Stimulated activated CD4-positive, alpha-beta T cell treated with anti-CD3 and anti-CD28 coated beads, TNF-alpha, amount 100 ng/mL, for 1 hour (primary cell): ENCODE measurements at places on chromosomes 5 and 9.

DNA sequence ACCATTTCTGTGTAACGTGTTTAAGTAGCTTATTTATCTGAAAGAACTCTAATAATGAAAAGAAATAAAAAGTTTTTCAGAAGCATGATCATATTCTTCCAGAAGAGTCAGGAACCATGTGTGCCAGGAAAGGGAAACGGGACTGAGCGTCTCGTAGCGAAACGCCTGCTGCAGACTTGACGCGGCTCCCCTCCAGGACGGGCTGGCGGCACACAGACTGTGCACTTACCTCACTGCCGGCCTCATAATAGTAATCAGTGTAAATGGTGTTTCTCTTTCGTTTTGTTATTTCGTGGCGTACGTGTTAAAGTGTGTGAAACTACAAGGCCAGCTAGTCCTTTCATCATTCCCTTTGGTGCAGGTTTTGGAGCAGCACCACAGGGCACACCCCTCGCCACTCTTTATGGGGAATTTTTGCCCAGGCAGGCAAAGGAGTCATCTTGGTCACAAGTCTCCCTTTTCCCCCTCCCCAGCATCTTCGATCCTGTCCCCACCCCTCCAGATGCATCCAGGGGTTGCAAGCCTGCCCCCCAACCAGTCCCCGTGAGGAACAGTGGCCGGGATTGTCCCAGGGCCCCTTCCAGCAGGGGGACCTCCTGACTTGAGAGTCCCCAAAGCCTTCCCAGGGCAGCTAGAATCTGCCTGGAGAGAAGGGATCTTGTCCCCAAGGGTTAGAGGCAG lies 233.1 kb downstream of the FANCC start:
- no peak for DNase-seq

DNA sequence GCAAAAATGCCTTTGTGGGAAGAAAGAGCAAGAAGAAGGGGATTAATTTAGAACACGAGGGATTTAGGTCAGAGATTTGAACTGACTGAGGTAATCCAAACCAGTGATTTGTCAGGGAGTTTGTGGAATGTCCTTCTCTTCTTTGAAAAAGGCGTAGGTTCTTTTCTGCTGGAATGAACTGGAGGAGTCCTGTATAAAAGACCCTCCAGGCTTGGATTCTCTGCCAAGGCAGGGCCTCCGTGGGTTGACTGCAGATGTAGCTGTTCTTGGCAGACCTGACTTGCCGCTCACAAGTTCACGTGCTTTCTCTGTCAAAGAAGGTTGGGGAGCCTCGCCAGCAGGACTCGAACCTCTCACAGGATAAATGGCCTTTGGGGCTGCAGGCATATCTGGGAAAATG lies 62.8 kb upstream of the STC2 start:
- no peak for DNase-seq

DNA sequence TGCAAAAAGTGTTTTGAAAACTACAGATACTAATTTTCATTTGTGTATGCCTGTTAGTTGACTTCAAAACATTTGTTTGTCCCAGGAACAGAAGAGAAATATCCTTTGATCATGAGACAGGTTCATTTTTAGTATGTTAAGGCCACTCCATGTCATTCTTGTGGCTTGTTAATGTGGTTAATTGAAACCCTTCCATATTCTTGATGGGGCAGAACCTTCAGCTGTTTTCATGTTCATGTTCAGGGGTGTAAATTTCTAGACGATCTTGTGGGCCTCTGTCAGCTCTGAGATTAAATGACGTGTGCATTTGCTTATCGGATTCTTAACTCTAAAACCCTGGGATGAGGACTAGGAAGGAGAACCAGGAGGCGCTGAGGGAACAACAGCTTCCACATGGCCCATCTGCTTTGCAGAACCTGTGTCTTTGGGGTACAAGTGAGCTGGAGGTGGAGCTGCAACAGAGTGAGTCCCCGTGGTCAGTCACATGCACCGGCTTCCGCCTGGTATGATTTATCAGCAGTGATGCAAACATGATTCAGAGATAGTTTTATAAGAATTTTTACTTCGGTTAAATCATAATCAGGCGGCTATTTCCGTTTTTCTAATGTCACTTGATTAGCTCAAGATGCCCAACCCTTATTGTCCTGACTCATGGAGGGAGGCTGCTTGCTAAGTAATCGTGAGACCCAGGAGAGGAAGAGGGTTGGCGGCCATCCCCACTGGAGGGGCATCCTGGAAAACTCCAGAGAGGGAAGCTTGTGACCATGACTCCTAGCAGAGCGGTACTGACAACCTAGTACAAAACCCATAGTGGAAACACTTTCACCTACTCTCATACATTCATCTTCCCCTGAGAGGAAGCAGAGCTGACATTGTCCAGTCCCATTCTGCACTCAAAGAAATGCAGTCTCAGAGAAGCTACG lies 138.4 kb downstream of the C9orf152 start:
- DNase-seq = no peak

GRCh38 chr9:132404228-132404881 lies 2.3 kb downstream of the TTF1 start:
- no peak for DNase-seq

- DNase-seq = no peak
Measured at GRCh38 chr5:104778-105296, 12.9 kb downstream of the PLEKHG4B start.

DNA sequence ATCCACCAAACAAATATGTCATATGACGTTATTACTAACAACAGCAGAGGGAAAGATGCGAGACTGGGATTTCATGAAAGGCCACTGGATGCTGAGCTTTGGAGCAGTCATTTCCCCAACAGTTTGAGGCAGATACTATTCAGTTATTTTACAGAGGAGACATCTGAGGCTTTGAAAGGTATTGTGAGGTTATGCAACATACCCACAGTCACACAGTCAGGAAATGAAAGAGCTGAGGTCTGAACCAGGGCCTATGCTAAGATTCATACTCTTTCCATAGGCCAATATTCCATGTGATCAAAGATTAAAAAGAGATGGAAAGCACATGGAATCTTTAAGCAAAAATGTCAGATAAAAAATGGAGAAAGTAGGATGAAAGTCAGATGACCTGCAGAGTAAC lies 63.0 kb downstream of the LPAR1 start:
- DNase-seq = no peak

- DNase-seq = no peak
Measured at GRCh38 chr5:13250464-13251291, 693.8 kb downstream of the DNAH5 start.

DNA sequence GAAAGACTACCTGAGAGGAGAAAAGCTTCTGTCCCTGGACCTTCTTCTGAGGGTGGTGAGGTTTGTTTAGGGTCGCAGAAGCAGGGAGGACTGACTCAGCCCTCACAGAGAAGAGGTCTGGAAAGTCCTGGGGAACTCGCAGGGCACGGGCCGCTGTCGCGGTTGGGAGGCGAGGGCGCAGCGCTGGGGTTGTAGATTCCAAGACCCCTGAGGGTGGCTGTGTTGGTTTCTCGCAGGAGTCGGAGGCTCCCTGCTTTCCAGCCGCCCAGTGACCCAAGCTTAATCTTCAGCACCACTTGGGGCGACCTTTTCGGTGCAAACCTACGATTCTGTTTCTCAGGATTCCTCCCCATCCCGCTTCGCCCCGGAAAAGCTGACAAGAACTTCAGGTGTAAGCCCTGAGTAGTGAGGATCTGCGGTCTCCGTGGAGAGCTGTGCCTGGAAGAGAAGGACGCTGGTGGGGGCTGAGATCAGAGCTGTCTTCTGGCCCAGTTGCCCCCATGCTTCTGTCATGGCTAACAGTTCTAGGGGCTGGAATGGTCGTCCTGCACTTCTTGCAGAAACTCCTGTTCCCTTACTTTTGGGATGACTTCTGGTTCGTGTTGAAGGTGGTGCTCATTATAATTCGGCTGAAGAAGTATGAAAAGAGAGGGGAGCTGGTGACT lies 482 bp downstream of the SLC27A6 start:
- DNase-seq = no peak

DNA sequence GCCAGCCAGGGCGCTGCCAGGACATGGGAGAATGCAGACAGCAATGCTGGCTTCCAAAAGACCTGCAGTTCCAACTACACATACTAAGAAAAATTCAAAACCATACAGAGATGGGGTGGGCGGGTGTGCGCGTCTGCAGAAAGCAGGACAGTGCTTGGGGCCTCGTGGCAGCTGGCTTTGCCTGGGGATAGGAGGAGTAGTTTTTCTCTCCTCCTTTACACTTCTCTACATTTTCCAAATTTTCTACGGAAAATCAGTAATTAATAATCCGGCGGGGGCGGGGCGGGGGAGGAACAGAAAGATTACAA lies 43.6 kb upstream of the SARDH start:
- no peak for DNase-seq

- no peak for DNase-seq
Measured at GRCh38 chr9:86219606-86220005, 39.9 kb downstream of the C9orf153 start.

DNA sequence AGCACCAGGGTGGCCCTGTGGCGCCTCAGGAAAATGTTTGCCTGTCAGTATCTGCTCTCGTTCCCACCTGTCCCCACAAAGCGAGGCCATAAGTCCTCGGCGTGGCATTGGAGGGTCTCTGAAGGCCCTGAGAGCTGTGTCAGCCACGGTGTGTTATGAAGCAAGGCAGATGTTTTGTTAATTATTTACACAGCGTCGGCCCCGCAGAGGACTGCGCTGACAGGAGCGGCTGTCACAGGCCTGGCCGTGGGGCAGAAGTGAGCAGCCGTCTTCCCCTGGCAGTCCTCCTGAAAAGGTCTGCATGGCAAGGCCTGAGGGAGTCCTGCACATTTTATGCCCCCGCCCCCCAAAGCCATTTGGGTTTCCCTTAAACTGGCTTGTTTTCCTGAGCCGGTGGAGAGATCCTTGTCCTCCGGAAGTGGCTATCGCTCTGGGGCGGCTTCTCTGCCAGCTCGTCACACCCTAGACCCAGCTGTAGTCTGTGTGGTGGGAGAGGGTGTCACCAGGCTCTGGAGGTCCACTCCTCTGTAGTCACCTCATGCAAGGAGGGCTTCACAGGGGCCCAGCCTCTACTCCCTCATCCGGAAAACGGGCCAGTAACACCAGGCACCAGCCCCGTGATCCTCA lies 6.2 kb downstream of the NEK6 start:
- no peak for DNase-seq

DNA sequence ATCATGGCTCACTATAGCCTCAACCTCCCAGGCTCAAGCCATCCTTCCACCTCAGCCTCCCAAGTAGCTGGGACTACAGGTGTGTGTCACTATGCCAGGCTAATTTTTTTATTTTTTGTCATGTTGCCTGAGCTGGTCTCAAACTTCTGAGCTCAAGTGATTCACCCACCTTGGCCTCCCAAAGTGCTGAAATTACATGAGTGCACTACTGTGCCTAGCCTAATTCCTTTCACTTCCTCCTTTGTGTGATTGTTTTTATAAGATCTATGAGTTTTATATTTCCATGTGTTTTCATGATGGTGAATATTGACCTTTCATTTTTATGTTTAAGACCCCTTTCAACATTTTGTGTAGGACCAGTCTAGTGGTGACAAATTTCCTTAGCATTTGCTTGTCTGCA lies 55.2 kb upstream of the IL12B start:
- no peak for DNase-seq

DNA sequence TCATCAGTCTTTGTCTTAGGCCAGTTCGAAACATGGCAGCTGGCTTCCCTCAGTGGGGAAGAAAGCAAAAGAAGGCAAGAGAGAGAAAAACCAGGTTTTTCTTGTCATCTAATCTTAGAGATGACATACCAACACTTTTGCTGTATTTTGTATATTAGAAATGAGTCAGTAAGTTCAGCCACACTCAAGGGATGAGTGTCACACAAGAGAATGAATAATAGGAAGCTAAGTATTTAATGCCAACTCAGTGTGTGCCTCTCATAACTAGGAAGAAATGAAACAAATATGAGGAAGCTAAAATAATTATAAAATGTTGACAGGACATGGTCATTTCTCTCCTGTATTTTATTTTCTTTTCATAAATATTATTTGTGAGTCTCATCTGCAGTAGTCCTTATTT lies 65.3 kb downstream of the CDH12 start:
- no peak for DNase-seq

DNA sequence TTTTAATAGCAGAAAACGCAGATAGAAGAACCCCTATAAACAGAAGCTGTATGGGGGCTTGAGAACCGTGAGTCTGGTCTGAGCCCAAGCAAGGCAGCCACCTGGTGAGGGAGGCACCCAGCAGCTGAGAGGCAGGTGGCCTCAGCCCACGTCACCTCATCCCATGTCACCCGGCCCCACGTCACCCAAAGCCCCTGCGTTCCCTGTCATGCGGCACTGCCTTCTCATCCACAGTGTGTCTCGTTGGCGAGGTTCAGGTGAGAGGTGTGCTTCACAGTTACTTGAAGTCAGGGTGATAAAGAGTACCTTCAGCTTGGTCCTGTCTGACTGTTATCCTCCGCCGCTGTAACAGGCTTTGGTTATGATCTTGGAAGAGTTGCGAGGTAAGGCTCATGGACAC lies 80.6 kb upstream of the IRX4 start:
- no peak for DNase-seq

- DNase-seq = no peak
Measured at GRCh38 chr5:109953761-109954160, 264.0 kb downstream of the MAN2A1 start.

DNA sequence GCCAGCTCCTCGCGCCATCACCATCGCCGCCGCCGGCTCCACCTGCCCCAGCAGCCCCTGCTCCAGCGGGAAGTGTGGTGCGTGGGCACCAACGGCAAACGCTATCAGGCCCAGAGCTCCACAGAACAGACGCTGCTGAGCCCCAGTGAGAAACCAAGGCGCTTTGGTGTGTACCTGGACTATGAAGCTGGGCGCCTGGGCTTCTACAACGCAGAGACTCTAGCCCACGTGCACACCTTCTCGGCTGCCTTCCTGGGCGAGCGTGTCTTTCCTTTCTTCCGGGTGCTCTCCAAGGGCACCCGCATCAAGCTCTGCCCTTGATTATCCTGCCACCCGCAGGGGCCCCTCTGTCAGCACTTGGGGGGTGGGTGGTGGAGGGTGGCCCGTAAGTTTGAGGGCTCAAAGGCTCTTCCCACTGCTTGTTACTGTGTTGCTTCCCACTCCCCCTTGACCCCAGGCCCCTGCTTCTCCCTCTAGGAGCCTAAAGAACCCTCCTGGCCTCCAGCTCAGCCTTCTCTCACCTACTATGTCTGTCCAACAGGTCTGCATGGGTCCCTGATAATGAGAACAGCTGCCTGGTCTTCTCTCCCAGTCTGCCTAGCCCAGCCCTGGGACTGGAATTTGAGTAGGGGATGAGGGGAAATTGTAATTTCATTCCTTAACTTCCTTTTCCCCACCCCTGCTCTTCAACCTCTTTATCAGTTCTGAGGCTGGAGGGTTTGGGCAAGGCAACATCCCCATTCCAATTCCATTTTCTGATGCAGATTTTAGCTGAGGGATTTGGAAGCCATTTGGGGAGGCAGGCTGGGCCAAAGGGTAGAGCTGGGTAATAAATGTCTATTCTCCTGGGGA lies 9.0 kb downstream of the RACK1 start:
- no peak for DNase-seq

DNA sequence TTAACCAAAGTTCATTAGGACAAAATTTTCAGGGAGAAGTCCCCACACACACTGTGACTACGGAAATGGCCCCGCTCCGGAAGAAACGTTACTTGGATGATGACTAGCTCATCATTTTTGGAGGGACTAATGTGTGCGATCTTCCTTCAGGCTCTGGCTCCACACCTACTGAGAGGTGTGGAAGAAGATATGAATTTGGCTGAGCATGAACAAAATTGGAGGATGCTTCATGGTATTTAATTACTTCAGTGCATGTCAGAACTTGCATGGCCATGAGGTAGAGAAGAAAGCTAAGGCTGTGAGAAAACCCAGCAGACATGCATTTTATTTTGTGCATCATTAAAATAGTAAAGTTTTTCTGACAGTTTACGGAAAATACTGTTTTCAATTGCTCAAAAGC lies 202.1 kb upstream of the TLE4 start:
- DNase-seq = no peak

GRCh38 chr9:129803676-129804060 lies 684 bp downstream of the TOR1B start:
- DNase-seq = no peak
